ENCODE measurements at places on chromosomes 3 and 15.

- no peak for DNase-seq
Observed at GRCh38 chr15:90054618-90055097, 47.6 kb downstream of the IDH2 start.

GRCh38 chr3:74643636-74644035 is 29.2 kb upstream of the CNTN3 start:
- peak; percentile 4 for DNase-seq

DNA sequence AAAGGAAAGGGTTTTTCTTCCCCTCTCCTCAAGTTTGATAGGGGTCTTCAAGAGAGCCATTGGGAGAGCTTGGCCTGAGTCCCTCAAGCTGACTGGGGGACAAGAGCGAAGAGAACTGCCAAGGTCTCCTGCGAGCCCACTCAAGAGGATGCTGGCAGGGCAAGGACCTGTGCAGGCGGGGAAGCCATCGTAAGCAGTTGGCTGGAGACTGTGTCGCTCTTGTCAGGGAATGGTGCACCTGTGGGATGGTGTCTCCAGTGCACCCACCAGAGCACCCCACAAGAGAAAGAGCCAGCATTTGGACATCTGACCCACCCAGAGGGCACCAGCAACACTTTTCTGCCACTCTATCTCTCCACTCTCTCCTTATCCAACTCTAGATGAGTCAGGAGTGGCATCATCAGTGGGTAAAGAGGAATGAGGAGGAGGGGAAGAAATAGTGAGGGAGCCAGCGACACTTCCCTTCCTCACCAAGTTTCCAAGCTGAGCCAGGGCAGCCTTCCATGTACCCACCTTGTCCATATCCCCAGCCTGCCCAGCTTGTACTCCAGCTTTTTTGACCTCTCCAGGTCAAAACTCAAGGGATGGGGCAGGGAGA is 13.6 kb upstream of the XIRP1 start:
- no peak for DNase-seq

DNA sequence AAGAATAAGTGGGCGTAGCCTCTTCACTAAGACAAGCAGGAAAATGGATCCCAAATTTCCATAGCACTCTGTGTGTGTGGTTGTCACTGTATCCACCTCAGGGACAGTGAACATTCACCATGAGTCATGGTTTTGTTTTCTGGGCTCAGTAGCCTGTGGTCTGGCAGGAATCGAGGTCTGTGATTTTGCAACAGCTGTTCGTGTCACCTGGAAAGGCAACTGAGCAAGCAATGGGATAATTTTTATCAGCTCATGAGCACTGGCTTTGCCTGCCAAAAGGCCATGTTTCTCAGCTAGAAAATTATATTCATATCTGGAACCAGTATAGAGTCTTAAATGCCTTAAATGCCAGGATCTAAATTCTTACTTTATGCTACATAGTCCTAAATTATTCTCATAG is 60.9 kb downstream of the STRIT1 start:
- DNase-seq = peak; percentile 14

- DNase-seq = no peak
Observed at GRCh38 chr3:138451595-138452162, 17.3 kb downstream of the ESYT3 start.

DNA sequence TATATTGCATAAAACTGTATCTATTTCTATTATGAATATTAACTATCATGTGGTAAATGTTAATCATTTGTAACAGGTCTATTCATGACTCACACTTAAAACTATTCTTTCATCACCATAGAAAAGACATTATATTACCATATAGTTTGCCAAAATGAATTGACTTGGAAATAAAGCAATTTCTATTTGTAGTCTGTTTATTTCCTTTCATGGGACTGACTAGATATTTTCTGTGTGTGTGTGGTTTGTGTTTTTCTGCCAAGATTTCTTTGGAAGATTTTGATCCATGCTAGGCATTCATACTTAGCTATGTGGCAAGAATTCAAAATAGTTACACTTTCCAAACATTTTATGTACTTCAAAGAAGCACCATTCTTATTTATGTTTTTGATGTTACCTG is 522.5 kb upstream of the AGTR1 start:
- no peak for DNase-seq

GRCh38 chr3:102826636-102827035 is 391.8 kb downstream of the ZPLD1 start:
- DNase-seq = no peak

GRCh38 chr3:82342521-82342920 is 581.1 kb upstream of the GBE1 start:
- no peak for DNase-seq

DNA sequence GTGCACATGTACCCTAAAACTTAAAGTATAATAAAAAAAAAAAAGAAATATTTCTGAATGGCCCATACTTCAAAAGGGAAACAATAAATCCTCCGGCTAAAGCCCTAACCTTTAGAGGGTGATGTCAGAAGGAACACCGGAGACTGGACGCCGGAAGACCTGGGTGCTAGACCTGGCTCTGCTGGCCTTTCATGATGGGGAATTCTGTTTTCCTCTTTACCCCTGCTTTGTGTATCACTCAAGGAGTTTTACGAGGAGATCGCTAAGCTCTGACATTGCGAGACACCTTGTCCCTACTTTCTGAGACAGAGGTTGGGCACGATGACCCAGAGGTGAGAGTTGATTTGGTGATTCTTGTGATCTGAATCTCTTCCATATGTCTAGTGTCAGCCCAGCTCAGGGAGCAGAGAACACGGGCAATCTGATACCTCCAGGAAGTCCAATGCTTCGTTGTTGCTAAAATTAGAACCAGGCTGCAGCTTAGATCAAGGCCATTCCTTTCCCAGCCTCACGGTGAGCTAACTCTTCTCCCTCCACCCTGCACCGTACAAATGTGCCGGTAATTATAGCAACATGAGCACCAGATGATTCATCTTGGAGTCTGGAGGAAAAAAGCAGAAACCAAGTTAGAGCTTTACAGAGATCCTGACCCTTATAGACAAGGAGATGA is 42.0 kb upstream of the CFAP161 start:
- no peak for DNase-seq

DNA sequence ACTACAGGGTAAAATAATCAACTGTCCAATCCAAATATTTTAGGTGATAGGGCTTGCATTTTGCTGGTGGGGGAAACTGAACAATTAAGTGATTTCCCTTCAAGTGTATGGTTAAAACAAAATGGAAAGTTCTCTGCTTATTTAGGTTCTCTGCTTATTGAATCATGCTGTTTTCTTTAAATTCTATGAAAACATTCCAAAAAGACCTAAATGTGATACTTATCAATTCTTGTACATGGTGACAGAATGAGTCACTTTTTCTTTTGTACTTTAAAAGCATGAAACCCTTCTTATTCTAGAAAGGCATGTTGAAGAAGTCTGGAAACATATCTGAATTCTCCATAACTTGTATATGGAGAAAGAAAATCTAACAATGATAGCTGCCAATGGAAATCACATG is 192.6 kb downstream of the FMN1 start:
- DNase-seq = no peak

- no peak for DNase-seq
Observed at GRCh38 chr15:61132211-61132610, 96.9 kb downstream of the RORA start.

GRCh38 chr3:136584728-136585127 is 167.4 kb downstream of the STAG1 start:
- no peak for DNase-seq

GRCh38 chr15:72482275-72482674 is 8.1 kb downstream of the ARIH1 start:
- no peak for DNase-seq

- DNase-seq = no peak
Observed at GRCh38 chr3:103516950-103517349, 1082.1 kb downstream of the ZPLD1 start.

DNA sequence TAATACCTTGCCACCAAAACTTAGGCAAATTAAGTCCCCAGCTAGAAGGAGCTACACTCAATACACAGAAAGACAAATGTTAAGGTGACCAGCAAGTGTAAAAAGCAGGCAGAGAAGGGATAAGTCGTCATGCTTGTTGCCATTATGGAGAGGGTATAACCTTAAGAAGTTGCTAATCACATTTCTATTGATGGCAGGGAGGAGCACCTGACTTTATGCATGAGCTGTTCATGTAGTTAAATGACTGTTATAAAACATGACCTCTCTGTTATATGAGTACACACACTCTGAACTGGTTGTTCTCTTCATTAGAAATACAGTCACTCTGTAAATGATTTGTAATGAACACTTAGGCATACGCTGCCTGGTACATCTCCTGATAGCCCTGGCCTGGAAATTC is 6.6 kb upstream of the CCNL1 start:
- peak; percentile 89 for DNase-seq

DNA sequence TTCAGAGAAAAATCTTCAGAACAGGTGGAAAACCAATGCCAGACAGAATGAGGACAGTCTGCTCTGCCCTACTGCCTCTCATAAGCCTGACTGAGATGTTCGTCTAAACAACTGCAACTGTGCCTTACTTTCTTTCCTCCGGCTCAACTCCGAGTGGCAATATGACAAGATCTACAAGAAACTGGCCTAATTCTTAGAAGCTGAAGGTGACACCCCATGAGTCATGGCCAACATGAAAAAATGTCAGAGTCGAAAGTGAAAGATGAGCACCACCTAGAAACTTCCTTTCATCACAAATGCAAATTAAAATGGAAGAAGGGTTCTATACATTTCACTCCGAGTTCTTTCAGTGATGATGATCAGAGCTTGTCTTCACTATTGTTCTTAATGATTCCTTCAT is 12.9 kb downstream of the PCYT1A start:
- DNase-seq = no peak

- no peak for DNase-seq
Observed at GRCh38 chr3:157695103-157695502, 191.9 kb upstream of the VEPH1 start.

- DNase-seq = no peak
Observed at GRCh38 chr3:43399034-43399433, 112.7 kb downstream of the SNRK start.

DNA sequence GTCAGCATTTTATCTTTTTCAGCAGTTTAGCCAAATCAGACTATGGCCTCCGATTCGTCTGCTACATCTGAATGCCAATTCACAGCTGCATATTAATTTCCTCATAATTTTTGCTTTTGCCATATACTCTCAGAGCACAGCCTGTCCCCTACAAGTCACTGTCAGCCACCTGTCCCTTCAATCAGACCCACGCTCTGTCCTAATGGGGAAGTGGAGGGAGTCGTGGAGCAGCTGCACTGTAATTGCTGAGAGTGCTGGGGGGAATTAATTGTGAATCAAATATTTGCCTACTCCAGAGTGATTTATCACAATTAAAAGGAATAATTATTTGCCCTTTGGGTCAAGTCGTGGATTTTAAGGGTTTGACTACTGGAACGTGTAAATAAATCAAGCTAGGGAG is 75.5 kb downstream of the EBLN2 start:
- DNase-seq = no peak

DNA sequence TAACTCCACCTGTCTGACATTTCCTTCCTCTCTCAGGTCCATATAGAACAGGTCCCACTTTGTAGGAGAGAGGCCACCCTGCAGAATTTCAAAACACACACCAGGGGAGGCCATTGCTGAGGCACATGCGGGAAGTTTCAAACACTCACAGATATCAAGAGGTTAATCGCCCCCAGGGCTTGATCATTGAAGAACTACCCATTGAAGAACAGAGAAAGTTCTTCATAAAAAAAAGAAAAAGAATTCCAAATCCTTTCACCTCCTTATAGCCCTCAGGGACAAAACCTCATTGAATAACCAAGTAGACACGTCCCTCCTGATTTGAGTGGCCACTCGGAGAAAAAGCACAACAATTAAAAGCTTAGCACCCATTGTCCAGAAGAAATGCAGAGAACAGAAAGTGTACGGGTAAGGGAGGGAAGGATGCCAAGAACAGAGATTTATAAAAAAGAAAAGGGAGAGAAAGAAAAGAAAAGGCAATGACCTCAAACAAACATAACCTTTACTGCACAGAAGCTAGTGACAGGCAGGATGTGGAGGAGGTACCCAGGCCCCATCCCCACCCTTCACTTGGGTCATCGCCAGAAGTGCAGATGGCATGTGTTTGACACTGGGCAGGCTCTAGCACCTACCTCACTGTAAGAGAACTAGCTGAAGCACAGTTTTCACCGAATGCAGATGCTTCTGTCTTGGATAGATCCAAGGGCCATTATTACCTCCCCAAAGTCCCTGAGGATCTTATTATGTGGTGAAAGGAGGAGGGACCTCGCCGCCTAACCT is 112.3 kb upstream of the HES1 start:
- no peak for DNase-seq

DNA sequence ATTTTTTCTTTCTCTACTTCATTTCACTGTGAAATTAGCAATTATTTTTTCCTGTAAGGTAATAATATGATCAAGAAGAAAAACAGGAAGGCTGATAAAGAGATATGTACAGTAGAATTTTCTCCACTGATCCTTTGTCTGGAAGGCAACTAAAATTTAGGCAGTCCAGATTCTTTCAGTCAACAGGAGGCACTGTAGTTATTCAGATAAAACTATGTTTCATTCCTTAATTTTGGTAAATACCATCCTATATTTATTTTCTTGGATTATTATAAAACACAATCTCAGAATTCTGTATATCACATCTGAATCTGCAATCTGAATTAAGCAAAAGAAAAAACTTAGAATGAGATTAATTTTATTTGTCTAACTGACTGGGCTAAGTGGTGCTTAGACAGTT is 343.2 kb downstream of the LSAMP start:
- no peak for DNase-seq

DNA sequence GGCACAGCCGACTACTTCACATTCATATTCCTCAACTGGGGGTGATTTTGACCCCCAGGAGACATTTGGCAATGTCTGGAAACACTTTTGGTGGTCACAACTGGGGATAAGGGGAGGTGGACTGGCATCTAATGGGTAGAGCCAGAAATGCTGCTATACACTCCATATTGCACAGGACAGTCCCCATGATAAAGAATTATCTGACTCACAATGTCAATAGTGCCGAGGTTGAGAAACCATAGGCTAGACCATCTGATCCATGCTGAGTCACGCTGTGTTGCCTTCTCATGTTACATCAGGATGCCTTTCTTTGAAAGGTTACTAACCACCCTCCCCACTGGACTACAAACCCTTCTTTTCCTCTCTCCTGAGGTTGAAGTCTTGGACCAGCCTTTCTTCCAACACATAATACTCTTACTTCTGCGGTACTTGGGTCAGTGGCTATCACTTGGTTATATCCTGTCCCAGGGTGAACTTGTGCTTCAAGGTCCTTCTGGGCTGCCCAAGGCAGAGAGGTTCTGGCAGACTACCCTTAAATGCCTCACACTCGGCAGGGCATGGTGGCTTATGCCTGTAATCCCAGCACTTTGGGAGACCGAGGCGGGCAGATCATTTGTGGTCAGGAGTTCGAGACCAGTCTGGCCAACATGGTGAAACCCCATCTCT is 68.8 kb downstream of the CTNNB1 start:
- no peak for DNase-seq

- DNase-seq = no peak
Observed at GRCh38 chr3:42376344-42376798, 34.0 kb downstream of the LYZL4 start.
